ENCODE measurements at places on chromosomes 5 and 9.

DNA sequence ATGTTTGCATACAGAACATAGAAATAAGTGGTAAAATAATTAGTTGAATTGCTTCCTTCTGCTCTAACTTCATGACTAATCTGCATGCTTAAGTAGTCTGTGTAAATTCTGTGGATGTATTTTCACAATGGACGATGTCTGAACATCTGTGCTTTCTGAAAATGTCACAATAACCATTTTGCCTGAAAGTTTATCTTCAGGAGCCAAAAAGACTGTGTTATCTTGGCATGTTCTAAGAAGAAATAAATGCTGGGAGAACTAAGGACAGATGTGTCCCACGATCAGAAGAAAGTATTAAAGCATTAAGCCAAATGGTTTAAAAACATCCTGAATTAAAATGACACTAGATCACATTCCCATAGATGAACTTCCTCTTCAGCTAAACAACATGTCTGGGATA, 397.6 kb downstream of the SPOCK1 start:
- DNase-seq, result peak; percentile 39

GRCh38 chr9:68844631-68845612, 139.9 kb downstream of the PIP5K1B start:
- peak; percentile 8 for DNase-seq

- no peak for DNase-seq
Observed at GRCh38 chr9:137070906-137071275, 534 bp upstream of the SAPCD2 start.

DNA sequence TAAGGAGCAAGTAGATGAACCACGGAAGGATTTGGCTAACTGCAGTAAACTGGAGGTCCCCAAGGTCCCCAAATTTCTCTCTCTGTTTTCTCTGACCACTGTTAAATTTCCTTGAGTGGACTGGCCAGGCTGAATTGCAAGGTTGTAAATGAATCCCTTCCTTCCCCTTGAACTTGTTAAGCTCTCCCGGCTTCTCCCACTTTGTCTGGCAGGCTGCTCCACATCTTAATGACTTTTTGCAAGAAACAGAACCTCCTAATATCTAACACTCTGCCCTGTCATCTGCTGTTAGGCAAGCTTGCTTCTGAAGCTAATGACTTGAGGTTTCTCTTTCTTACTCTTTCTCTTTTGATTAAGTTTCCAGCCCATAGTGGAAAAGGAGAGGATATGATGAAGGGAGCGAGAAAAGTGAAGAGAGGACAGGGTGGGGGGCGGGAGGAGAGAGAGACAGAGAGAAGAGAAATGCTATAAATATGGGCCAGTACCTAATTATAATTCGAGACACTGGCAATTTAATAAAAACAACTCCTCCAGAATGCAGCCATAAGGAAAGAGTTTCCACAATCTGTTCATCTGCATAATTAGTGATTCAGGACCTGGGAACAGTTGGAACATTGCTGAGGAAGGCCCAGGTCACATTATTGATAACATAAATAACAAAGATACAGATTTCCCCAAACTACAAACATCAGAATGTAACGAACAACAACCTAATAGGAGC, 437.3 kb upstream of the MPDZ start:
- DNase-seq, result no peak

GRCh38 chr9:105144076-105144475, 100.4 kb upstream of the SLC44A1 start:
- DNase-seq, result no peak

All from IMR-90 (cell line).